ENCODE measurements at places on chromosomes 1 and 21. TPM values are rescaled to one million over a fixed set of nuclear protein-coding genes. Genes with fewer than 3 reads are reported as not detected.

GRCh38 chr1:235648407-235648907, 1.1 kb downstream of the GNG4 start:
- peak overlapping the region; percentile 6 for H3K4me3 ChIP-seq
- no peak overlapping the region for H3K27ac ChIP-seq
- DNase-seq, result peak; percentile 22
- peaks cover 19% of the 10 kb centered on the region for H3K4me1 ChIP-seq
- H3K27me3 ChIP-seq, result peaks cover 70% of the 10 kb centered on the region

DNA sequence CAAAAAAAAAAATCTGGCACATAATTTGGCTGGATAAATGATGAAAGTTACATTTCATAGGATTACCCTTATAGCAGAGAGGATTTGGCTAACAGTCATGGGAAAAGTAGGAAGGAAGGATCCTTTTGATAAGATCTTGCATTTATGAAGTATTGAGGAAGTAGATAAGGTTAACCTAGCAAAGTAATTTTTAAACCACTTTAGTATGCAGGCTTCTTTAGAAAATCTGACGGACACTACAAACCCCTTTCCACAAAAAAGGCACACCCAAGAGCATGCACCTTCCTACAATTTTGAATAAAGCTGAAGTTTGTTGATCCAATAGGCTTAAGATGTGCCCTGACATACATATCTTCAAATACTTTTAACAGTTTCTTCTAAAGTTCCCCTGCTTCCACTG, 275.2 kb downstream of the GRIK1 start:
- H3K27me3 ChIP-seq, result no peaks in the 10 kb centered on the region
- H3K27ac ChIP-seq, result no peak overlapping the region
- no peak overlapping the region for H3K4me3 ChIP-seq

- H3K36me3 ChIP-seq, result no peaks in the 10 kb centered on the region
- no peak overlapping the region for H3K4me3 ChIP-seq
- no peak overlapping the region for H3K27ac ChIP-seq
- H3K27me3 ChIP-seq, result peaks cover 23% of the 10 kb centered on the region
- DNase-seq, result no peak
Observed at GRCh38 chr1:4084048-4084431, 184.0 kb upstream of the C1orf174 start.

GRCh38 chr21:42063191-42063570, 7.9 kb upstream of the UMODL1 start:
- no peaks in the 10 kb centered on the region for H3K36me3 ChIP-seq
- H3K4me3 ChIP-seq, result no peak overlapping the region
- H3K27me3 ChIP-seq, result peaks cover 33% of the 10 kb centered on the region
- peaks cover 9% of the 10 kb centered on the region for H3K4me1 ChIP-seq
- peak; percentile 40 for DNase-seq

- H3K36me3 ChIP-seq, result no peaks in the 10 kb centered on the region
- peaks cover 56% of the 10 kb centered on the region for H3K27me3 ChIP-seq
- DNase-seq, result no peak
- peaks cover 21% of the 10 kb centered on the region for H3K4me1 ChIP-seq
Observed at GRCh38 chr1:151839457-151840403, at the start of gene C2CD4D. Gene C2CD4D, minus strand, starts transcription at chr1:151839820. Its CDS starts 831 bp downstream, at chr1:151838989.

DNA sequence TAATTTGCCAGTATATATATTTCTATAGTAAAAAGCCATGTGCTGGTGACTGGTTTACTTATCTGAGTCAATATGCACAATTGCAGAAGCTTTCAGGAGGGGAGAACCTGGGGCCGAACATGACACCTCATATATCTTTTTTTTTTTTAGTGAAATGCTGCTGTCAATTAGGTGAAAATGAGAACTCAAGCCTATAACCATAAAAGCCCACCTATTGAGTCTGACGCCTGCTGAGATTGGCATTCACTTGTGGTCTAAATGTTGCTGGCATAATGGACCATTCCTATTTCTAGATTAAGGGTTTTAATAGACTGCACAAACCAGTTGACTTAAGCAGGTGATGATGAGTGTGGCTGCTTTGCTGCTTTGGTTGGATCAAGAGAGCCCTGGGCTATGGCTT, 10.8 kb downstream of the NTMT2 start:
- H3K36me3 ChIP-seq, result no peaks in the 10 kb centered on the region
- no peak overlapping the region for H3K4me3 ChIP-seq
- no peak overlapping the region for H3K27ac ChIP-seq
- no peak for DNase-seq
- no peaks in the 10 kb centered on the region for H3K4me1 ChIP-seq

- H3K36me3 ChIP-seq, result no peaks in the 10 kb centered on the region
- no peaks in the 10 kb centered on the region for H3K4me1 ChIP-seq
- no peak overlapping the region for H3K27ac ChIP-seq
- no peaks in the 10 kb centered on the region for H3K27me3 ChIP-seq
- no peak overlapping the region for H3K4me3 ChIP-seq
Observed at GRCh38 chr1:207259391-207259790, 62.1 kb upstream of the CD55 start.

- DNase-seq, result no peak
- H3K36me3 ChIP-seq, result no peaks in the 10 kb centered on the region
- H3K4me1 ChIP-seq, result peaks cover 17% of the 10 kb centered on the region
- H3K4me3 ChIP-seq, result no peak overlapping the region
- H3K27me3 ChIP-seq, result peaks cover 34% of the 10 kb centered on the region
Observed at GRCh38 chr1:41917076-41917475, 1.6 kb downstream of the HIVEP3 start.

DNA sequence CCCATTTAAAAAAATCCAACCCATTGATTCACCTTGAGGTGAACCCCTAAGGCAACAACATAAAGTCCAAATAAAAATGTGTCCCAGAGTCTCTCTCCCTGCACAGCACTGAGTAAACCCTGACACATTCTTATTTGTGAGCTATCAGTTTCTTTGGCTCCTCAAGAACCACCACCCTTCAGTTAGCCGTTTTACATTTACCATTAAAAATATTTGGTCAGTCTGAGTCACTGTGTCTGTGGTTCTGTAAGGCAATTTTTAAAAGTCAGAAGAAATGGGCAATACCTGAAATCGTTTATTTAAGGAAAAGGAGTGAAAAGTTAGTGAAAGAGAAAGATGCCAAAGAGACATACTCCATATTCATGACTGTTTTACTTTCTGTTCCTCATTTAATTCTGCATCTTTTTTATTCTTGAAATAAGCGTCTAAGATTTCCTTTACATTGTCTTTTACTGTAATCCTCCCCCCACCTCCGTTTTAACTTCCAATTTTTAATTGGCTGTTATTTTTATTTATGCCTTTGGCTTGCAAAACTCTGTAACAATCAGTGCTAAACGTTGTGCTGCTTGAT, 91.7 kb upstream of the IVNS1ABP start:
- no peaks in the 10 kb centered on the region for H3K27me3 ChIP-seq
- H3K4me1 ChIP-seq, result no peaks in the 10 kb centered on the region
- no peak overlapping the region for H3K4me3 ChIP-seq
- no peak overlapping the region for H3K27ac ChIP-seq
- no peak for DNase-seq

DNA sequence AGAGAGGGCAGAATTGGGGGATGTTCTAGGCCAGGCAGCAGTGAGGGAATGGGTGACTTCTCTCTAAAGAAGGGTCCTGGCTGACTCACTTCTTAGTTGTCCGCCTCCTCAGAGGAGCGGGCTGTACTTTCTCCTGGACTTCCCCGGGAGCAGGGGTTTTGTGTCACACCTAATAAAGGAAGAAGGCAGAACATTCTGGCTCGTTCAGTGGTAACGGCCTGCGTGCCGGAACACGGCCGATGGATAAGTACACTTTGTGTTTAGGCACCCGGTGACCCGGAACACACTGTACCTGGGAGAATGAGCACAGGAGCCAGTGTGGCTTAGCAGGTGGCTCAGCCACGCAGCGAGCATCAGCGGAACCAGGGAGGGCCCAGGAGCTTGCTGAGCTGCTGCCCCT, 84.7 kb downstream of the FBXO2 start:
- no peak overlapping the region for H3K4me3 ChIP-seq
- no peaks in the 10 kb centered on the region for H3K36me3 ChIP-seq
- H3K27ac ChIP-seq, result no peak overlapping the region

DNA sequence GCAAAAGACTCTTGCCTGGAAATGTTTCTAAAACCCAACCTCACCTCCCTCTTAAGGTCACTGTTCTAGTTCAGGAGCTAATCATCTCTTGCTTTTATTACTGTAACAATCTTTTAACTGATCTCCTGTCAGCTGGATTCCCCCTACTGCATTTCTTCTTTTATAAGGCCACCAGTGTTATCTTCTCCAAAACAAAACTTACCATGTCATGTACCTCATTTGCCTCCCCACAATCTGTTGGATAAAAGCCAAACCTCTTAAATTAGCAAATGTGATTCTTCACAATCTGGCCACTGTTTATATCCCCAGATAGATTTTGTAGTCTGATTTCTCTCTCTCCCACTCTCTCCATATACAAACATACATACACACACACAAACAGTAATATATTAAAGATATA, 143.3 kb downstream of the DENND1B start:
- H3K4me1 ChIP-seq, result no peaks in the 10 kb centered on the region
- H3K27me3 ChIP-seq, result no peaks in the 10 kb centered on the region
- no peak for DNase-seq
- H3K36me3 ChIP-seq, result no peaks in the 10 kb centered on the region
- H3K27ac ChIP-seq, result no peak overlapping the region

- no peaks in the 10 kb centered on the region for H3K36me3 ChIP-seq
- no peak overlapping the region for H3K4me3 ChIP-seq
Observed at GRCh38 chr1:72129869-72130268, 152.5 kb downstream of the NEGR1 start.

- H3K27me3 ChIP-seq, result no peaks in the 10 kb centered on the region
- H3K27ac ChIP-seq, result no peak overlapping the region
- H3K36me3 ChIP-seq, result no peaks in the 10 kb centered on the region
- no peak for DNase-seq
- no peak overlapping the region for H3K4me3 ChIP-seq
Observed at GRCh38 chr1:98417820-98418219, 243.7 kb upstream of the SNX7 start.

DNA sequence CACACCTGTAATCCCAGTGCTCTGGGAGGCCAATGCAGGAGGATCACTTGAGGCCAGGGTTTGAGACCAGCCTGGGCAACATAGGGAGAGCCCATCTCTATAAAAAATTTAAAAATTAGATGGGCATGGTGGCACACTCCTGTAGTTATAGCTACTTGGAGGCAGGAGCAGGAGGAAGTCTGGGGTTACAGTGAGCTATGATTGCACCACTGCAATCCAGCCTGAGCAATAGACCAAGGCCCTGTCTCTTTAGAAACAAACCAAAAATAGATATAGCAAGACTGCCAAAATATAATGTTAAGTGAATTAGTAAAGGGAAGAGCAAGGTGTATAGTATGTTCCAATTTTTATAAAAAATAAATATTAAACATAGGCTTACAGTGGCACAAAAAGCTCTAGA, 28.8 kb downstream of the PLEKHO1 start:
- no peak overlapping the region for H3K27ac ChIP-seq
- no peak overlapping the region for H3K4me3 ChIP-seq
- no peaks in the 10 kb centered on the region for H3K4me1 ChIP-seq
- DNase-seq, result no peak
- H3K27me3 ChIP-seq, result no peaks in the 10 kb centered on the region

DNA sequence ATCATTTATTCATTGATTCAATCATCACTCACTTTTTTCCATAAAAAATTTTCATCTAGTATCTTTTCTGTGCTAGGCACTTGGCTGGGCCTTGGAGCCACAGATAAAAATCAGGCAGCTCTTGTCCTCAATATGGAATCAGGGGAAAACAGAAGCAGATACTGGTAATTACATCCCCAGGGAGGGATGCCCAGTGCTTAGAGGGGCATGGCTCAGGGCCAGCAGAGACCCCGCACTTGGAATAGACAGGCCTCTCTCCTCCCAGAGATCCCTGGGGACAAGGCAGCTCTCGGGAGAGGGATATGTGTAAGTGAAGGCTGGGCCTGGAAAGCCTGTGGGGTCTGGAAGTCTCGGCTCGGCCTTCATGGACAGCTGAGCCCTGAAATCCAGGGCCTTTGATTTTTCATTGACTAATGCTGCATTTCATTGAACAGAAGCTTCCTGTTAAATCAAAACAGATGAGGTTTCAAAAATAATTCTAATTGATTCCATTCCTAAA, 180.4 kb downstream of the FOXD2 start:
- H3K27ac ChIP-seq, result no peak overlapping the region
- H3K4me3 ChIP-seq, result no peak overlapping the region
- H3K4me1 ChIP-seq, result peaks cover 17% of the 10 kb centered on the region
- no peak for DNase-seq
- no peaks in the 10 kb centered on the region for H3K36me3 ChIP-seq

DNA sequence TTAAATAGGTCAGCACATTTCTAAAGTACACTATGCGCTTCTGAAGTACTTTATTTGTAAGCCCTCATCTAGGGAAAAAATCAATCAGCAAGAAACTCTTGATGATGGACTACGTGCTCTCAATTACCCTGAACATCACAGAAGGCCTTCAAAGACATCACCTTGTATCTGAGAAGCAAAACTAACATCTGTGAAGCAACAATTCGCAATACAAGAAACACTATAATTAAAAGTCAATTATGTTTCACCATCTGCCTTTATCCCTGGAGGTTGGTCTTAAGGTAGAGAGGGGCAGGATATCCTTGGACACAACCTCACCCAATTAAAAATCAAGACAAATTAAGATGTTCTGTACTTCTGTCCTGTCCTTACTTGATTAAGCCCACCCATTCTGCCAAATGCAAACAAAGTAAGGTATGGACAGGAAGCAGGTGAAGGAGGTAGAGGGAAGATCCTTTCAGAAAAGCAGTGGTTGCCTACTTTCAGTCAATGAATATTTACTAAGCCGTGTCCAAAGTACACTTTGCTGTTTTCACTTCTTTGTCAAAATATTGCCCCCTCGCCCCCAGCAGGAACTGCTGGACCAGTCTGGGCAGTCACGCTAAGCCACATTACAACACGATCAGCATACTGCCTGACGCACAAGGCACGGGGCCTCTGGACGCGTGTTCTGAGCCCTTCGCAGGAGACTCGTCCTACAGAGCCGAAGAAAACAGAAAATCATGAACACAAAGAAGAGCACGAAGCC, 887 bp downstream of the SLC19A2 start:
- H3K36me3 ChIP-seq, result no peaks in the 10 kb centered on the region
- H3K27me3 ChIP-seq, result no peaks in the 10 kb centered on the region
- peaks cover 20% of the 10 kb centered on the region for H3K4me1 ChIP-seq
- DNase-seq, result peak; percentile 74

The RHD gene
- polyA plus RNA-seq, result 0.15 TPM

The IFI44 gene
- polyA plus RNA-seq, result 8.0 TPM

The PRR9 gene
- not detected for polyA plus RNA-seq

The LEMD1 gene
- 0.39 TPM for polyA plus RNA-seq

The TRIM67 gene
- polyA plus RNA-seq, result 0.12 TPM

The PTGFR gene
- polyA plus RNA-seq, result 25.0 TPM

The CEP170 gene
- polyA plus RNA-seq, result 68.5 TPM

The SMYD3 gene
- polyA plus RNA-seq, result 9.6 TPM

The ILDR2 gene
- polyA plus RNA-seq, result 2.9 TPM
